ENCODE measurements at places on chromosomes 13 and 19. TPM values are rescaled to one million over a fixed set of nuclear protein-coding genes. Genes with fewer than 3 reads are reported as not detected.
A peak's percentile ranks its signal among the peaks of the same experiment; 100 is the strongest.

DNA sequence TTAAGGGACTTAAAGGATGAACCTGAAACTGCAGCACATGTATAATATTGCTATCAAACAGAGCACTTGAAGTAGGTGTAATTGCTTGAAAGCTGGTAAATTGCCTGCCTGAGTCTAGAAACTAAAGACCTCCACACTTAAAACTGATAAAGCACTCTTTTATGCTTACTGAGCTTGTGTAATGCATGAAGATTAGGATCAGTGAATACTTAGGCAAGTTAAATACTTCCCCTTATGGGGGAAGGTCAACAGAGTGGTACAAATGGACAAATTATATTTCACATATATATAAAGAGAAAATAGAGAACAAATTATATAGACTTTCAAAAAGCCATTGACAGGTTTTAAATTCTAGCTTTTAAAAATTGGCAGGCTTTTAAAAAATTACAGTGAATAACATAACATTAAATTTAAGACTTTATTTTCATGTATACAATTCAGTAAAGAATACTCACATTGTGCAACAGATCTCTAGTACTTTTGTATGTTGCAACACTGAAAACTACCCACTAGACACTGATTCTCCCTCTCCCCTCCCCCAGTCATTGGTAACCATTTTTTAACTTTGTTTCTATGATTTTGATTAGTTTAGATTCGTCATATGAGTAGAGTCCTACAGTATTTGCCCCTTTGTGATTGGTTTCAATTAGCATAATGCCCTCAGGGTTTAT is 23.9 kb downstream of the PIBF1 start:
- DNase-seq = no peak
- no peak overlapping the region for H3K27ac ChIP-seq
- H3K27me3 ChIP-seq = no peaks in the 10 kb centered on the region

- no peak for DNase-seq
- H3K27me3 ChIP-seq = peaks cover 83% of the 10 kb centered on the region
- no peak overlapping the region for H3K4me3 ChIP-seq
- no peak overlapping the region for H3K27ac ChIP-seq
- no peaks in the 10 kb centered on the region for H3K36me3 ChIP-seq
These were observed 507 bp downstream of the COL4A1 start for GRCh38 chr13:110306340-110306959.

DNA sequence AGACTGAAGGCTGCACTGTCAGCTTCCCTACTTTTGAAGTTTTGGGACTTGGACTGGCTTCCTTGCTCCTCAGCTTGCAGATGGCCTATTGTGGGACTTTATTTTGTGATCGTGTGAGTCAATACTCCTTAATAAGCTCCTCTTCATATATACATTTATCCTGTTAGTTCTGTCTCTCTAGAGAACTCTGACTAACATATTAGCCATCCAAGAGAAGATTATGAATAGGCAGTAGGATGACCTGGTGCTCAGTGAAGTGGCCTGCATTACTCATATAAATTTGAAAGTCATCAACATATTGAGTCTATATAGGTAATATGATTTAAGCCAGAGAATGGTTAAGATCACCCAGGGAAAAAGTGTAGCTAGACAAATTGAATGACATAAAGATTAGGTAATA is 136.3 kb upstream of the UFM1 start:
- DNase-seq = no peak
- H3K36me3 ChIP-seq = no peaks in the 10 kb centered on the region
- H3K27ac ChIP-seq = no peak overlapping the region
- H3K4me3 ChIP-seq = no peak overlapping the region
- no peaks in the 10 kb centered on the region for H3K4me1 ChIP-seq

The MBD3L2 gene
- not detected for total RNA-seq

The CNN1 gene
- not detected for total RNA-seq

The MISP3 gene
- 0.67 TPM for total RNA-seq

DNA sequence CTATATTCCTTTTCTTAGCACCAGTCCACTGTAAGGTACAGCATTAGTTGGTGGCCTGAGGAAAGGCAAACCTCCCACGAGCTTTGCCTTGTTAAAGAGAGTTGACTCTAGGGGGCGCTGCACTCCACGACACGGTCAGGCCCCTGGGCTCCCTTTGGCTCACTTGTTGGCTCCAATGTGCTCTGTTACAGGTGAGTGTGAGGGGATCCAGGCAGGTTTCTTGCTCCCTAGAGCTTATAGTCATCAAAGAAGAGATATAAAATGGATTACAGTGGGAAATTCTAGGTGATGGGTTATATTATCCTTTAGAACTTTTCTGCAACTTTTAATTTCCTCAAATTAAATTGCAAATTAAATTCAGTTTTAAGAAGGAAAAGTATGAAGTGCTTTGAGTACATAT is 3.7 kb downstream of the WDR87 start:
- peaks cover 10% of the 10 kb centered on the region for H3K4me1 ChIP-seq
- no peaks in the 10 kb centered on the region for H3K27me3 ChIP-seq
- H3K4me3 ChIP-seq = no peak overlapping the region
- H3K36me3 ChIP-seq = no peaks in the 10 kb centered on the region

DNA sequence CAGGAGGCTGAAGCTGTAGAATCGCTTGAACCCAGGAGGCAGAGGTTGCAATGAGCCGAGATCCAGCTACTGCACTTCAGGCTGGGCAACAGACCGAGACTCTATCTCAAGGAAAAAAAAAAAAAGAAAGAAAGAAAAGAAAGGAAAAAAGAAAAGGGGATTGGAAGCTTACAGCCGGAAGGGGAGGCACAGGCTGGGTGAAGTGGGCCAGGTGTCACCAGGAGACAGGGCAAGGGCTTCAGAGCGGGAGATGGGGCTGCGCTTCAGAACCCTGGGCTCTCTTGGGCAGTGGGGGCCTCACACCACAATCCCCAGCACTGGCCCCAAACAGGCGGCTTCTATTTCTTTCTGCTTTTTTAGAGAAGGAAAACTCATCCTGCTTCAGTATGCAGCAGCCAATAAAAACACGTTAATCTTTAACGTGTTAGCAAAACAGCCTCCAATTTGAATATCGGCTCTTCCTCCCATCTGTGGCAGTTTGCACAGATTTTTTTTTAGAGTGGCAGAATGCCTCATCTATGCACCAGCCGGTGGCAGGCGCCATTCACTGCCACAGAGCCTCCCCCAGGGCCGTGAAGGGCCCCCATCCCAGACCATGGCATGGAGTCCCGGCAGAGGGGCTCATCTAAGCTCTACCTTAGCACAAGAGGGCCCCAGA is 46.6 kb upstream of the C19orf12 start:
- no peak overlapping the region for H3K4me3 ChIP-seq
- no peaks in the 10 kb centered on the region for H3K4me1 ChIP-seq
- H3K36me3 ChIP-seq = no peaks in the 10 kb centered on the region
- peak overlapping the region; percentile 50 for H3K27ac ChIP-seq
- no peak for DNase-seq
- H3K27me3 ChIP-seq = peaks cover 4% of the 10 kb centered on the region

DNA sequence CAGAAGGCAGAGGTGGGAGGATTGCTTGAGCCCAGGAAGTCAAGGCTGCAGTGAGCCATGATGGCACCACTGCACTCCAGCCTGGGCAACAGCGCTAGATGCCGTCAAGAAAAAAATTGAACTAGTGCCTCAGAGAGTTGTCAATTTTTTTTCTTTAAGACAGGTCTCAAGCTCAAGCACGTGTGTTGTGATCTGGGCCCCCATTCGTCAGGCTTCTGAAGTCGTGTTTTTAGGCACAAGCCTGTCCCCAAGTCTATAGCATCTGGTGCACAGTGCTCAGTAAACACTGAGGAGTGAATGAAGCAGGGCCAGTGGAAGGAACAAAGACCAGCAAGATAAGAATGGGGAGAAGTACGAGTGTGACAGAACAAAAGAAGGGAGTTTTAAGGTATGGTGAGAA is 23.7 kb upstream of the LAMP1 start:
- DNase-seq = no peak
- H3K27me3 ChIP-seq = no peaks in the 10 kb centered on the region
- H3K36me3 ChIP-seq = no peaks in the 10 kb centered on the region
- peaks cover 9% of the 10 kb centered on the region for H3K4me1 ChIP-seq
- no peak overlapping the region for H3K27ac ChIP-seq

The PABPC3 gene
- total RNA-seq = 0.58 TPM

The ZNF534 gene
- total RNA-seq = not detected

GRCh38 chr13:62933809-62934208 is 1518.2 kb upstream of the PCDH20 start:
- no peak overlapping the region for H3K27ac ChIP-seq
- no peaks in the 10 kb centered on the region for H3K36me3 ChIP-seq
- no peak for DNase-seq
- no peak overlapping the region for H3K4me3 ChIP-seq
- H3K4me1 ChIP-seq = no peaks in the 10 kb centered on the region

The FOXO1 gene
- 40.3 TPM for total RNA-seq
